ENCODE measurements at places on chromosomes 1 and 21. TPM values are rescaled to one million over a fixed set of nuclear protein-coding genes. Genes with fewer than 3 reads are reported as not detected.

- H3K27ac ChIP-seq = no peak overlapping the region
- H3K27me3 ChIP-seq = no peaks in the 10 kb centered on the region
- no peaks in the 10 kb centered on the region for H3K4me1 ChIP-seq
- no peak overlapping the region for H3K4me3 ChIP-seq
- DNase-seq = no peak
Observed at GRCh38 chr1:214708321-214708955, 105.4 kb downstream of the CENPF start.

- peaks cover 36% of the 10 kb centered on the region for H3K4me1 ChIP-seq
- no peaks in the 10 kb centered on the region for H3K36me3 ChIP-seq
- H3K4me3 ChIP-seq = no peak overlapping the region
- peak overlapping the region; percentile 81 for H3K27ac ChIP-seq
- no peak for DNase-seq
Observed at GRCh38 chr1:230869500-230869899, 1.2 kb upstream of the C1orf198 start.

GRCh38 chr1:93708734-93709481 is 27.3 kb upstream of the BCAR3 start:
- no peak overlapping the region for H3K27ac ChIP-seq
- no peaks in the 10 kb centered on the region for H3K36me3 ChIP-seq
- H3K4me3 ChIP-seq = no peak overlapping the region
- H3K4me1 ChIP-seq = peaks cover 20% of the 10 kb centered on the region

DNA sequence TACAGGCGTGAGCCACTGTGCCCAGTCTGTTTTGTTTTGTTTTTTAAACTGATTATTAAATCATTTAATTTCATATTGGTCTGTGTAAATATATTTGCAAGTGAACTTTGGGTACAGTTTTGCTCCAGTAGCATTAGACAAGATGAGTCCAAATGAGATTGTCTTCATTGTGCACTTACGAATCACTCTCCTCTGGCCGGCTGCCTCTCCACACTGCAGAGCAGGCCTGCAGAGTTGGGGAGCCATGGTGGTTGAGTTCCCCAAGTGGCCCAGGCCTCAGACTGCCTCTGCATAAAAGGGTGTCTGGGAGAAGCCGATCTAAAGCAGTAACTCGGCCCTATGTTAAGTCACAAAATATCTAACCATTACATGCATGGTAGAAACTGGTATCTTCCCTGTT is 74.8 kb downstream of the ATP5PO start:
- peaks cover 5% of the 10 kb centered on the region for H3K4me1 ChIP-seq
- no peaks in the 10 kb centered on the region for H3K36me3 ChIP-seq
- no peak overlapping the region for H3K27ac ChIP-seq

DNA sequence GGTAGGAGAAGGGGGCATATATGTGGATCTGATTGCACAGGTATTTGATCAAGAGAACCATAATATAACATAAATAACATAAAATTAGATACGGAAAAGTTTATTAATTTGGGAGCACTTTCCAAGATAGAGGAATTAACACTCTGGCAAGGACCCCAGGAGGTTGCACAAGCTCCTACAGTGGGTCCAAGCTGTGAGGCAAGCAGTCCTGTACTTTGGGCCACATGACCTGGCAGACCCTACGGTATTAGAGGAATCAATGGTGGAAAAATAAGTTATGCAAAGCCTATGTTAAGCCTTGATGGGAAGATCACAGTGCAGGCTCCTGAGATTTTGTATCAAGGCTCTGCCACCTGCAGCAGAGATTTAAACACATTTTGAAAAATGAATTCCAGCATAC is 220.1 kb downstream of the COL24A1 start:
- no peak overlapping the region for H3K4me3 ChIP-seq
- DNase-seq = no peak
- H3K27ac ChIP-seq = no peak overlapping the region
- no peaks in the 10 kb centered on the region for H3K36me3 ChIP-seq

DNA sequence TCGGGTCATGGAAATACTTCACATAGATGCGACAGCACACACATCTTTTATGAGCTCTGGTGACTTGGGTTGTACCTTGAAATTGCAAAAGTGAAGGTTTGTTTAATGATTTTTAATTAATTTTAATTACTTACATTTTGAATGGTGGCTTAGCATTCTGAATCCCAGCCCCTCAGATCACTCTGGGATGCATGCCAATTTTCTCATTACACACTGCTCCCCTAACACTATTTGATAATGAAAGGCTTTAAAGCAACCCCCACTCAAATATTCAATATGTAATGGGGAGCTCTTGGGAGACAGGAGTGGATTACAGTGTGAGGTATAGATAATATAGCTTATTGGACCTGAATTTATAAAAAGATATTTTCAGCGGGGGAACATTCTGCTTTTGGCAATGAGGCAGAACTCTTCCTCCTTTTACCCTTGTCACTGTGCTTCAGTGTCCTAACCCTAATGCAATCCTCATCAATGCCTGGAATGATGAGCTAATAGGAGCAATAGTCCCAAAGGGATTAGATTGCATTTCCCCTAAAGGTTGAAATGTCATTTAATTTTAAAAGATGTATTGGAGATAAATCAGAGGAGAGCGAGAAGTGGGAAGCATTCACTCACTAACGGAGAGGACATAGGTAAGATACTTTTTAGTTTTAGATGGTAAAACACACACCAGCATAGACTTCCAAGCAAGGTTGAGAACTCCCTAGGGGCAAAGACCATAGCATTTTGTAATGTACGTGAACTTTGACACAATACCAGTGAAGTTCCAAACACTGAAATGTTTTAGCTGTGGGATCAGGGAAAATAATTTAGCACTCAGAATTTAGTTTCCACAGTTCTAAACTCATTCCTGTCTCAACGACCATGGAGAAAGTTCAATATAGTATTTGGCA is 384.1 kb upstream of the PLXNA2 start:
- no peaks in the 10 kb centered on the region for H3K36me3 ChIP-seq
- H3K4me1 ChIP-seq = no peaks in the 10 kb centered on the region
- H3K27ac ChIP-seq = no peak overlapping the region
- no peak overlapping the region for H3K4me3 ChIP-seq
- no peaks in the 10 kb centered on the region for H3K27me3 ChIP-seq

DNA sequence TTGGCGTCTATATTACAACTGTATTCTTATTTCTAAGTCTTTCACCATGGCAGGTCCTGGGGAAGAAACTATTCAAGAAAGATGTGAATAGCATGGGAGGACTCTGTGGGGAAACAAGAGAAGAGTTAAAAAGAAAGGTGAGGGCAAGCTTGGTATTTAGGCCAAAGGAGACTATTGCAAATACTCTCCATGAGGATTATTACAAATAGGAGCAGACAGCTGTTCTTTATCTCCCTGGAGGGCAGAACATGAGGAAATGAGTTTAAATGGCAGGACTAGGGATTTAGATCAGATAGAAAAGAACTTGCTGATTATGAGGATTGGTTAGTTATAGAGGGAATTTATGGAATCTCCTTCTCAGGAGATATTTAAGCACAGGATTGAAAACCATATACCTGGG is 186.8 kb downstream of the CDC7 start:
- H3K36me3 ChIP-seq = peaks cover 5% of the 10 kb centered on the region
- H3K27ac ChIP-seq = peak overlapping the region; percentile 74
- H3K4me1 ChIP-seq = peaks cover 46% of the 10 kb centered on the region
- DNase-seq = no peak
- H3K27me3 ChIP-seq = no peaks in the 10 kb centered on the region

SLAMF8 gene
- 33.6 TPM for total RNA-seq

- H3K27ac ChIP-seq = no peak overlapping the region
- H3K27me3 ChIP-seq = no peaks in the 10 kb centered on the region
- no peak overlapping the region for H3K4me3 ChIP-seq
- DNase-seq = no peak
- H3K4me1 ChIP-seq = no peaks in the 10 kb centered on the region
- no peaks in the 10 kb centered on the region for H3K36me3 ChIP-seq
Observed at GRCh38 chr1:245285168-245285567, 130.4 kb downstream of the KIF26B start.

- no peaks in the 10 kb centered on the region for H3K27me3 ChIP-seq
- H3K36me3 ChIP-seq = peaks cover 17% of the 10 kb centered on the region
- H3K27ac ChIP-seq = peak within 1 kb of the TSS; percentile 30
- H3K4me3 ChIP-seq = peak within 1 kb of the TSS; percentile 74
- DNase-seq = peak; percentile 93
Observed at GRCh38 chr1:161098210-161099068, at the start of gene KLHDC9. TSS of gene KLHDC9 (plus strand) at chr1:161098361. CDS start at chr1:161098536, 175 bp downstream.

TMEM59 gene
- 66.0 TPM for total RNA-seq

IL10RB gene
- total RNA-seq = 48.3 TPM

GRCh38 chr1:204532832-204533231 is 16.6 kb downstream of the MDM4 start:
- no peaks in the 10 kb centered on the region for H3K27me3 ChIP-seq
- H3K4me1 ChIP-seq = no peaks in the 10 kb centered on the region
- no peak overlapping the region for H3K4me3 ChIP-seq
- H3K27ac ChIP-seq = no peak overlapping the region
- peaks cover 30% of the 10 kb centered on the region for H3K36me3 ChIP-seq

DNA sequence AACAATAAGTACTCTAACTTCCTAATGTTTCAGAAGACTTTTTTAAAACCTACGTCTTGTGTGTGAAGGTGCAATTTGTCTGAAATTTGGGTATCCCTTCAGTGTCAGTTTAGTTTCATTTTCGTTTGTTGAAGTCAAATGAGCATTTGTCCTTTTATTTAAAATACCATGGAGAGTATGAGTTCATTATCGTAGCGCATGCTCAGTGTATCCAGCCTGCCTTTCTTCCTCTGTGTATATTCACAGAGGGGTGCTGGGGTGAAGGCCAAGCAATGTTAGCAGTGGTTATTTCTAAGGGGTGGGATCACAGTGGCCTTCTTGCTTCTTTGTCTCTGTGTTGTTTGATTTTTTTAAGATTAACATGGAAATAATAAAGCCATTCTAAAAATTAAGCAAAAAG is 43.2 kb downstream of the CNN3 start:
- no peak overlapping the region for H3K4me3 ChIP-seq
- H3K27me3 ChIP-seq = no peaks in the 10 kb centered on the region
- peaks cover 10% of the 10 kb centered on the region for H3K4me1 ChIP-seq
- H3K36me3 ChIP-seq = no peaks in the 10 kb centered on the region
- peak overlapping the region; percentile 40 for H3K27ac ChIP-seq

TRIM46 gene
- not detected for total RNA-seq

DNA sequence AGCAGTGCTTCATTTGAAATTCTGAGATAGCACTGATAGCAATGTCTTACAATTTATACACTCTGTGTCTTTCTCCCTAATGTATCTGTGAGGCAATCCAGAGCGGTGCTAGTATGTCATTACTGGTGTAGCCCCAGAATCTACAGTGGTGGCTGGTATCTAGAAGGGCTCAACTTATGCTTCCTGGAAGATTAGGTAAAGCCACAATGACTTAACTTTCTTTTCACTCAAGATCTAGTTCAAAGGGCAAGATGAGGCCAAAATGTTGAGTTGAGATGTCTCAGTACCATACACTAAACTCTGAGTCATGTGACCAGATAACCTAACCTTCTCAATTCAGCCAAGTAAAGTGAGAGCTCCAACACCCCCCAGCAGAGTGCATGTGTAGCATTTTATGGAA is 77.5 kb downstream of the PAPPA2 start:
- no peak overlapping the region for H3K4me3 ChIP-seq
- H3K4me1 ChIP-seq = no peaks in the 10 kb centered on the region
- H3K27ac ChIP-seq = no peak overlapping the region
- H3K27me3 ChIP-seq = no peaks in the 10 kb centered on the region
- DNase-seq = no peak
- no peaks in the 10 kb centered on the region for H3K36me3 ChIP-seq

DNA sequence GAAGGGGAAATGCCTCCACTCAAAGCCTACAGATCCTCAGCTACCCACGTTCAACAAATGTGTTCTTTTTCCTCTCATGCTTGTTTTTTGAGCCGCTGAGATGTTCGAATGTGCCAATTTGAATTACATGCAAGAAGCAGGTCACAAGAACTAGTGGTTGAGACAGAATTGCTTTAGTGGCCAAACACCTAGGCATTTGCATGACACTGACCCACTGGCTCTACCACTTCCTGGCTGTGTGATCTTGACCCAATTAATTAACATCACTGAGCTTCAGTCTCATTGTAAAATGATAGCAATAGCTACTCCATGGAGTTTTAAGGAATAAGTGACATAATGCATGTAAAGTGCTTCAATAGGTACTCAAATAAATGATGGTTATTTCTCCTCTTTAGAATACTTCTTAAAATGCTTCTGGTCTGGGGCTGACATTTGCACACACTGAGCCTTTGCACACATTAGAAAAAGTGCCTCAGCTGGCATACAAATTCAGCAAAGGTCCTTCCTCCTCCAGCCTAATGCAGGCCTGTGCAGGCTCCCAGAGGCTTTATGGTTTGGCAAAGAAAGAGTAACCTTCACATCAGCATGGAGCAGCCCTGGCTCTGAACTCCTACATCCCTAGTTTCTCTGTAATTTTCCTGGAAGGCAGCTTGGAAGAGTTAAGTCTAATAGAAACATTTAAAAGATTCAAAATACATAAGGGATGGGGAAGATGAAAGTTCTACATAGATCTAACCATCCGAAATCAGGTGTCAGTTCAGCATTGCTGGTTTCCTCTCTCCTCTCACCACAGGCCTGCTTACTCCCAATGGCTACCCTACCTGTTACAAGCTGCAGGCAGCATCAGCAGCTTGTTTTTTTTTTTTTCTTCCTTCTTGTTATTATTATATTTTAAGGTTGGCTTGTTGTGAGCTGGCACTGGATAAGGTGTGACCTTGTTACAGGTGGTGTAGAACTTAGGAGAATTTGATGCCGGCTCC is 107.4 kb downstream of the TBX19 start:
- H3K4me1 ChIP-seq = no peaks in the 10 kb centered on the region
- no peak for DNase-seq
- no peak overlapping the region for H3K27ac ChIP-seq

GRCh38 chr1:41366455-41367287 is 5.4 kb downstream of the FOXO6 start:
- DNase-seq = peak; percentile 90
- peak overlapping the region; percentile 24 for H3K4me3 ChIP-seq
- no peaks in the 10 kb centered on the region for H3K36me3 ChIP-seq
- peaks cover 3% of the 10 kb centered on the region for H3K27me3 ChIP-seq
- H3K27ac ChIP-seq = no peak overlapping the region
- peaks cover 23% of the 10 kb centered on the region for H3K4me1 ChIP-seq

GRCh38 chr21:43930848-43931375 is 65.9 kb downstream of the AGPAT3 start:
- no peak for DNase-seq
- peaks cover 18% of the 10 kb centered on the region for H3K4me1 ChIP-seq
- H3K36me3 ChIP-seq = peaks cover 4% of the 10 kb centered on the region
- no peaks in the 10 kb centered on the region for H3K27me3 ChIP-seq
- H3K4me3 ChIP-seq = no peak overlapping the region

DNA sequence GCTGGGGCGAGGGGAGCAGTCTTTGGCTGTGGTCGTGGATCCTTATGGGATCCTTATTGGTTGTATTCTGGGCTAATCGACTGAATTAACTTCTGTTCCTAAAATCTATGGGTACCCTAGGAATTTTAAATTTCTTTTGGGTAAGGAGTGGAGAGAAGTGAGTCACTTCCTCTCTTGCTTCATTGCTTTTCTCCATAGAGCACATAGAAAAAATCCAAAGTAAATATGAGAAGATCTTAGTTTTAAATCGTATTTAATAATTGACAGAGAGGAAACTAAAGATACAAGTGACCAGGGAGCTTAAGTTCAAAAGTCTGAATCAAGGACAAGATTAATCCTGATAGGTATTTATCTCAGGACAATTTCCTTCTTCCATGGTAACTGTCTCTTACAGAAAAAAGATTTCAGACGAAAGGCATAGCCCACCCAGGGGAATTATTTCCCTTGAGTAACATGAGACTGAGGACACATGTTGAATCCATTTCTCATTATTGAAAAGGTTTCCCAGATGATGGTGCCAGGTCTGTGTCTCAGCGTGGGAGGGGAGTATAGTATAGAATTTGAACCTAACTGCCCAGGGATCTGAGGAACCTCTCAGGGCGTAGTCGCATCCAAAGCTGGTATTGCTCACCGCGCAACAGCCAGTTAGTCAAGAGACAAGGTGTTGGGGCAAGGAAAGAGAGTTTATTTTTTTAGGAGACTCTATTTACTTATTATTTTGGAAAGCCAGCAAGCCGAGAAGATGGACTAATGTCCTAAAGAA is 28.7 kb upstream of the FASLG start:
- H3K4me3 ChIP-seq = no peak overlapping the region
- H3K4me1 ChIP-seq = no peaks in the 10 kb centered on the region
- H3K36me3 ChIP-seq = no peaks in the 10 kb centered on the region
